Endothelial cell of coronary artery (primary cell): ENCODE measurements at places on chromosomes 11 and 22. TPM values are rescaled to one million over a fixed set of nuclear protein-coding genes. Genes with fewer than 3 reads are reported as not detected.

DERL3 gene
- total RNA-seq = 0.19 and 0.63 TPM in 2 replicates

CNTF gene
- total RNA-seq = 1.5 and 1.9 TPM in 2 replicates

GAL3ST1 gene
- total RNA-seq = under 0.01 TPM in 1 of 2 replicates, not detected in the other

SLC25A18 gene
- total RNA-seq = not detected in 2 replicates

TSGA10IP gene
- under 0.01 TPM in 1 of 2 replicates, not detected in the other for total RNA-seq

SMCO4 gene
- total RNA-seq = 12.1 and 14.3 TPM in 2 replicates

ATP5MG gene
- total RNA-seq = 131 and 166 TPM in 2 replicates

SCN4B gene
- total RNA-seq = 0.09 TPM in 2 replicates

WBP2NL gene
- total RNA-seq = under 0.01 and 0.28 TPM in 2 replicates

EWSR1 gene
- total RNA-seq = 140 and 162 TPM in 2 replicates

OR4D5 gene
- total RNA-seq = not detected in 2 replicates

IL10RA gene
- total RNA-seq = not detected in 2 replicates

OR4C15 gene
- not detected in 2 replicates for total RNA-seq

PTPRCAP gene
- total RNA-seq = 0.18 and 0.85 TPM in 2 replicates

NAV2 gene
- total RNA-seq = 7.8 and 13.8 TPM in 2 replicates

CD6 gene
- not detected in 2 replicates for total RNA-seq

MS4A1 gene
- total RNA-seq = not detected in 2 replicates

PHLDA2 gene
- total RNA-seq = 4.9 and 6.1 TPM in 2 replicates

KAT5 gene
- 37.5 and 39.5 TPM in 2 replicates for total RNA-seq

TMEM191C gene
- total RNA-seq = 0.38 and 0.54 TPM in 2 replicates

SLC22A12 gene
- not detected in 2 replicates for total RNA-seq

PRSS23 gene
- total RNA-seq = 309 and 318 TPM in 2 replicates

DUSP8 gene
- total RNA-seq = 0.45 and 0.85 TPM in 2 replicates

C11orf91 gene
- total RNA-seq = 0.38 and 0.54 TPM in 2 replicates

PRAME gene
- total RNA-seq = 0.09 TPM in 1 of 2 replicates, not detected in the other

APOA5 gene
- not detected in 2 replicates for total RNA-seq

SAA1 gene
- not detected in 2 replicates for total RNA-seq

WT1 gene
- 0.99 and 1.1 TPM in 2 replicates for total RNA-seq

SLC22A8 gene
- not detected in 2 replicates for total RNA-seq

CTNND1 gene
- total RNA-seq = 184 and 247 TPM in 2 replicates

MRGPRX4 gene
- total RNA-seq = not detected in 2 replicates

FXYD6 gene
- 0.28 TPM in 1 of 2 replicates, not detected in the other for total RNA-seq

CDHR5 gene
- not detected in 2 replicates for total RNA-seq

CCDC86 gene
- 13.9 and 16.2 TPM in 2 replicates for total RNA-seq
